Muscle of leg (tissue), 16 donors: ENCODE measurements at places on chromosomes 2 and 18. TPM values are rescaled to one million over a fixed set of nuclear protein-coding genes. Genes with fewer than 3 reads are reported as not detected.

Gene GAREM1
- 7.4 TPM for total RNA-seq

Gene UGT1A10
- total RNA-seq = not detected

Gene WNT6
- total RNA-seq = 0.09 TPM

Gene PJVK
- 3.8 TPM for total RNA-seq

Gene TMEM200C
- total RNA-seq = 1.1 TPM

Gene ROCK2
- total RNA-seq = 47.9 TPM

Gene VIL1
- not detected for total RNA-seq

Gene DLX2
- 0.04 TPM for total RNA-seq

Gene MOCOS
- total RNA-seq = 0.13 TPM

Gene CROCC2
- total RNA-seq = 0.04 TPM

Gene CNDP1
- 0.13 TPM for total RNA-seq

Gene NOL4
- 0.09 TPM for total RNA-seq

GRCh38 chr2:145919477-145919876 lies 1399.6 kb upstream of the ZEB2 start:
- peak; percentile 54 for DNase-seq

DNA sequence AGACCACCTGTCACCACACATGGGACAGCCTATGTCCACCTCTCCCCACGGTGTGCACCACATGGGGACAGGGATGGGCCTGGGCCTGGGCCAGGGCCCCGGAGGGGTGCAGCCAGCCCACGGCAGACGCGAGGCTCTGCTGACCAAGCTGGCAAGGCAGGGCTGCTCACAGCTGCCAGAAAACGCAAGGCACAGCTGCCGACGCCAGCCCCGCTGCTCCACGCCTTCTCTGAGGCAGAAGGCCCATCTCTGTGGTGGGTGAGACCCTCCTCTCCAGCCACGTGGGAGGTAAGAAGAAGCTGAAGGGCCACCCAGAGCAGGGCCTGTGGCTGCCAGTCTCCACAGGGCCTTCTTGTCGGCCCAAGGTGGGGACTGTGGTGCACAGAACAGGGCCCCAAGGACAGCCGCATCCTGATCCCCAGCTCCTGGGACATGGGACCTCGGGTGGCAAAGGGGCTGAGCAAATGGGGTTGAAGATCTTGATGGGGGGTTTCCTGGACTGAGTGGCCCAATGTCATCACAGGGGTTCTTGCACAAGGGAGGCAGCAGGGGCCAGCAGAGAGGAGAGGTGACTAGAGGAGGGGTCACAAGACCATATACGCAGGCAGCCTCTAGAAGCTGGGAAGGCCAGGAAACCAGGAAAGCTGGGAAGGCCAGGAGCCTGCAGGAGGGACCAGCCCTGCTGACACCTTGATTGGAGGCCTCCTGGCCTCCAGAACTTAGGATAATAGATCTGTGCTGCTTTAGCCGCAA lies 72.3 kb downstream of the NDUFA10 start:
- DNase-seq = no peak

- DNase-seq = no peak
Observed at GRCh38 chr18:79614211-79614955, 65.2 kb upstream of the CTDP1 start.

DNA sequence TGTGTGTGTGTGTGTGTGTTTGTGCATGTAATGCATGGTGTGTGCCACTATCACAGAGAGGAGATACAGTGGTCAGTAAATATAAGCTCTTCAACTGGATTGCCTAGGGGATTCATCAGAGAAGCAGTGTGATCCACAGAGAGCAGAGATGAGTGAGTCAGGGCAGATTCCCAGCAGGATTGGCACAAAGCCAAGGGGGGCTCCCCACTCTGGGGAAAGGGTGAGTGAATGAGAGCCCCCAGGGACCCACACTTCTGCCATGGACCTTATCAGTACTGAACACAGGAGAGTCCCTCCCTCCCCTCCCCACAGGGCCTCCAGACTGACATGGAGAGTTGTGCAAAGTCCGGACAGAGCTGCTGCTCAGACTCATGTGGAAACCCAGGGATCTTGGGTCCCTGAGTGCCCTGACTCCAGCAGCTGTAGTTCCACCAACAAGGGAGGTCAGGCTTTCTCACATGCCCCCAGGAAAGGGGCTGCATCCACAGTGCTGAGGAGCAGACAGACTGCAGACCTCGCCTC lies 748.8 kb downstream of the NR4A2 start:
- DNase-seq = no peak

DNA sequence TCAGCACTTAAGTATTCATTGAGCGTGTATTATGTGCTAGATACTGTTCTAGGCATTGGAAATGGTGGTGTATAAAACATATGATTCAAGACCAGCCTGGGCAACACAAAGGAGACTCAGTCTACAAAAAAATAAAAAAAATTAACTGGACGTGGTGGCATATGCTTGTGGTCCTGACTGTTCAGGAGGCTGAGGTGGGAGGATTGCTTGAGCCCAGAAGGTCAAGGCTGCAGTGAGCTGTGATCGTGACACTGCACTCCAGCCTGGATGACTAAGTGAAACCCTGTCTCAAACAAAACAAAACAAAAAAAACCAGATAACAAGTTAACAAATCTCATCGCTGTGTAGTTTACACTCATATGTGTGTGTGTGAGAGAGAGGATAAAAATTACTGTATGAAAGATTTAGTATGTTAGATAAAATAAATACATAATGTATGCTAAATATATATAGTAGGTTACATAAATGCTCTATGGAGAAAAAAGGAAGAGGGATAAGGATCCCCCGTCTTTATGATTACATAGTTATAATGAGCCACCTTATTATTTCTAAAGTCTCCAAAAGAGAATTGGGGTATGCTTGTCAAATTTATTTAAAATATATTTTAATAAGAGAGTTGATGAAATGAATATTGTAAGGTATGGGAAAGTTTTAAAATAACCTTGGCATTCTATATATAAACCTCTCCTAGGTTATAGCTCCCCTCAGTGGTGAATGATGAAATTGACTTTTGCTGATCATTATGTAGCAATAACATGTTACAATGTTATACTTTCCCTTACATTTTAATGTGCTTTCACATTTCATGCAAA lies 69.2 kb downstream of the EHBP1 start:
- DNase-seq = peak; percentile 68

DNA sequence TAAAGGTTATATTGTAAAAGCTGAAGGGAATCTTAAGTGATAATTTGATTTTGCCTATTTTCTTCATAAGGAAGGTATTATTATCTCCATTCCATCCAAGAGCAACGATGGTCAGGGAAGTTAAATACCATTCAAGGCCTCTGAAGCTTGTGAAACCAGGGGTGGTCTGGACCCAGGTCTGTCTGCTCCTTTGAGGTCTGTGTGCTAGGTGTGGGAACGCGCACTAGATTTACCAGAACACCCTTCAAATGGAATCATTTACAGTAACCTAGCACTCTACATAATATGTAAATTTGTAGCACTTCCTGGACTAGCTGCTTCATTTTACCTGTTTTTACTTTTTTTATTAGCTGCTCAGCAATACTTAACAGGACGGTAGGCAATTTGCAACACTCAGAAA lies 6.4 kb upstream of the TRIB2 start:
- DNase-seq = no peak

GRCh38 chr2:130884503-130884902 lies 47.8 kb downstream of the ARHGEF4 start:
- DNase-seq = no peak

- DNase-seq = no peak
Observed at GRCh38 chr2:232854082-232854481, 16.0 kb upstream of the SNORC start.

DNA sequence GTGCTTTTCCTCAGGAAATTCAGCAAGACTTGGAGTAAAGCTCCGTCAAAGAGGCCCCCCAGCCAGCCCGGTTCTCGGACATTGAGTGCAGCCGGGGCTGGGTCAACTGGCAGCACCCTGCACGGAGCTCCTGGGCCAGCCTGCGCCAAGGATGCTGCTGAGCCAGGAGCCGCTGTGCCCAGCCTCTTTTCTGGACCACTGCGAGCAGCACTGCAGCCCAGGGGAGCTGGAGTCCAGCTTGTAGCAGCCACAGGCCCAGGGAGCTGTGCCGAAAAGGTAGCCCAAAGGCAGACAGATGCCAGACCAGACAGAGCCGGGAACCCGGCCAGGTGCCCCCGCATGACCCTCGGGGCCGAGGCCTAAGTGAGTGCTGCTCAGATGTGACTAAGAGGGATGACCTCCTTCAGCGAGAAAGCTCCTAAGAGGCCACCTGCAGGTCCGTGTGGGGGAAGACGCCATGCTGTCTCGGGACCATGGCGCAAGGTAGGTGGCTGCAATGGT lies 7.3 kb downstream of the CLHC1 start:
- DNase-seq = no peak

- peak; percentile 26 for DNase-seq
Observed at GRCh38 chr18:41390309-41390708, 564.7 kb upstream of the PIK3C3 start.

DNA sequence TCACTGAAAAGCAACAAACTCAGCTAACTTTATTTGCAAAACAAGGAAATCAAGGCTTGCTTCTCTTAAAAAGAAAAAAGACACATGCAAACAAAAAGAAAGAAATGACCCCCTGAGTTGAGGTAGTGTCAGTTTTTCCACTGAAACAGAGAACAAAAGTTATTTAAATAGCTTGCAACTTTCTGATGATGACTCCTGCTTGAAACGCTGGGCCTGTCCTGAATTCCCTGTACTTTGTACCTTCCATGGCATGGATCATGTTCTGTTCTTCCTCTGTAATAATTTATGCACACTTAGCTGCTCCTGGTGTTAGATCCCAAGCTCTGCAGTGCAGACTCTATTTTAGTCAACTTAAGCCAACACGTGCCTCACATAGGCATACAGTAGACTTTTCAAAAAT lies 84.0 kb downstream of the SKA1 start:
- DNase-seq = no peak

DNA sequence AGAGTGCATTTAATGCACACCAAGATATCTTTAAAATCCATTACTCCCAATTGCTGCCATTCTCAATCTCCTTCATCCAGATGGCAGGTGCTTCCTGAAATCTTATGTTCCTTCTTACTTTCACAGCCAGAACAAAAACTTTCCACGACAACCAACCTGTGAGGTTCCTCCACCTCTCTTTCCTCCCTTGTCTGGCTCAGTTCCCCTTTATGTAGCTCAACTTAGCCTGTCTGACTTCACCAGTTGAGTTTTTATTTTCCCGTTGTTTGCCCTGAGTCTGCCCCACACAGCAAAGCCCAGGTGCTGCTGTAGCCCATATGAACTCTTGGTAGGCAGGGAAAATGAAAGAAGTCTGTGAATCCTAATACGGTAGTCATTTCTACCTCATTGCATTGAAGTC lies 112.5 kb downstream of the MREG start:
- no peak for DNase-seq

GRCh38 chr2:221463241-221463896 lies 108.7 kb downstream of the EPHA4 start:
- DNase-seq = no peak

DNA sequence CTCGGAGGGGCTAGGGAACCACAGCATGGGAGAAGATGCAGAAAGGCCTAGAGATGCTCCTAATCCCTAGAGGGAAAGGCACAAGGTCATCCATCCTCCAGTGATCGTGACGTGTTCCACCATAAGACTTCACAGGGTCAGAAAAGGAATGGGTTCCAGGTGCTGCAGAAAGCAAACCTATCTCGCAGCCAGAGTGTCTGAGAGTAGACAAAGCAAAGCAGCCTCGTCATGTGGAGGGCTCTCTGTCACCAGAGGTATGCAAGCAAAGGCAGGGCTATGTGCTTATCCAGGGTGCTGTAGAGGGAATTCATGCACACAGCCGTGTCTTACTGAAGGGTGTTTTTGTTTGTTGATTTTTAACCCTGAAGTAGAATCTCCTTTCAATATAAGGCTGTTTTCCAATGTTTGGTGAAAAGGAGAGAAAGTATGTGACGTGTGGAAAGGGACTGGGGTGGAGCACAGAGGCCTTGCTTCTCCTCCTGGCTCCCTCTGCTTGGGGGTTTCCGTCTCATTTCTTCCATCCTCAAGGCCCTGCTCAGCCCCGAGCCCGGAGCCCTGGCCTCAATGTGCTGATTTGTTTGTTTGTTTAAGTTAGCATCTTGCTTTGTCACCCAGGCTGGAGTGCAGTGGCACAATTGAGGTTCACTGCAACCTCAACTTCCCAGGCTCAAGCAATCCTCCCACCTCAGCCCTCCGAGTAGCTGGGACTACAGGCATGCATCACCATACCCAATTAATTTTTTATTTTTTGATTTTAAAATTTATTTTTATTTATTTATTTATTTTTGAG lies 3.0 kb downstream of the GPR55 start:
- DNase-seq = no peak

- DNase-seq = no peak
Observed at GRCh38 chr2:56713978-56714377, 530.2 kb downstream of the CCDC85A start.

DNA sequence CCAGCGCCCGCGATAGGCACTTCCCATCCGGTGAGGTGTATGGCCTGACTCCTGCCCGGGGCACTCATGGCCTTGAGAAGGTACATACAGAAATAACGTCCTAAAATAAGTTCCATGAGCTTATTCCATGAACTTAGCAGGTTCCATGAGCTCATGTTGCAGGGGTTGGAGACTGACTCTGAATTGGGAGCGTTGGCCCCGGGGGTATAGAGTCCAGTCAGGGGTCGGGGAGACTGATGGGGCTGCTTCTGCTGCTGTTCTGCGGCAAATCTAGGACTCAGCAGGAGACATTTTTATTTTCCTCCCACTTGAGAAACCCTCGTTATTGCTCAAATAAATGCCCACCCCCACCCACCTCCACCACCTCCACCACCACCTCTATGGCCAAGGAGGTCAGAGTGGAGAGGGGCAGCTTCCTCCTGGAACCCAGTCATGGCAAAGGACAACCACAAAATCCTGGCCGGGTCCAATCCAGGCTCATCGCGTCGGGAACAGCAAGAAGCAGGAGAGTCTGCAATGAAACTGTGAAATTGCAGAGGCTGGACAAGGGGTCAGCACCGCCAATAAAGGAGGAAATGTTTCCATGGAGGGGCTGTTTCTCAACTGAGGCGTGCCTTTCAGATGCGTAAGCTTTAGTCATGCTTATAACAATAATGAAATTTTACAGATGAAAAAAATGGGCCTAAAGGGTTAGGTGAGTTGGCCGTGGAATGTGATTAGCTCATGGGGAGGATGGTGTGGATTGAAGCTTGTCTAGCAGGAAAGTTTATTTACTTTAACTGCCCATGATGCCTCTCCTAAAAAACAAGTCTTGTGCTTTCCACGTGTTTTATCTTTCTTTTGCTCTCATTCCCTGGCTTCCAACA lies 136.6 kb upstream of the ALKAL2 start:
- no peak for DNase-seq

DNA sequence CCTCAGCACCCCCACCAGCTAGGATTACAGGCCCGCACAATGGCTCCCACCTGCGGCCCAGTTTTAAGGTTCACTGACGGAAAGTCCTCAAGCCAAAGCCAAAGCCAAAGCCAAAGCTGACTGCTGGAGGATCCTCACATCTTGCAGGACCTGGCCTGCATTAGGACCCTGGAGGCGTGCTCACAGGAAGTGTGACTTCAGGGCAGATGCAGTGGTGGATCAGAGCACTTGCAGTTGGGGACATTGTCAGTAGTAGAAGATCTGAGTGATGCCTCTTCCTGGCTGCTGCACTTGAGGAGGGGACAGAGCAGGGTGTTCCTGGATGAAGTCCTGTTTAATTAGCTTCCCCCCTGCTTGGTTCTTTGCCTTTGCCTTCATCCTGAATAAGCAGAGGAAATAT lies 69.0 kb upstream of the ALPP start:
- peak; percentile 30 for DNase-seq

- no peak for DNase-seq
Observed at GRCh38 chr18:3798032-3798431, 348.1 kb downstream of the TGIF1 start.
